ENCODE measurements at places on chromosomes 2 and 18.

DNA sequence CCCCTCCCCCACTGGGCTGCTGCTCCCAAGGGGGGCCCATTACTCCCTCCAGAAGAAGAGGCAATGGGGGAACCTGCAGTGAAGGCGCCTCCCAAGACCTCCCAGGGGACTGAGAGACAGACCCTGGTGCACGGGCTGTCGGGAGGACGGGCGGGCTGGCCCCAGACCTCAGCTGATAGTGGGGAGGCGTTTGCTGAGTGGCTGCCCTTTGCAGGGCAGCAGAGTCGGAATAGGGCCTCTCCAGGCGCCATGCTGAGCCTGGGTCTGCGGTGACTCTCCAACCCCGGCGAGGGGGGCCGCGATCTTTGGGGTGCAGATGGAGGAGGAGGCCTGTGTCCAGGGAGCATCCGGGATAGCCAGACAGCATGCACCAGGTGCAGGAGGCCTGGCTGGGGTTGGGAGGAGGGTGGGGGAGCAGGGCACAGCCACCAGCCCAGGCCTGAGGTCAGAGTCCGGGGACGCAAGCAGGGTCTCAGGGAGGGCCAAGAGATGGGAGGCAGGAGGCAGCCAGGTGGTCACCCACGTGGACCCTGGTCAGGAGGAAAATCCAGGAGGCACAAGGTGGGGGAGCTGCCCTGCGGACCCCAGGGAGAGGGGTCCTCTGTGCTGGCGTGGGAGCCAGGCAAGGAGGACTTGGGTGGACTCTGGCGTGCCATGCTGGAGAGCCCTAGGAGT lies 11.0 kb downstream of the CROCC2 start:
- peak; percentile 78 for DNase-seq

DNA sequence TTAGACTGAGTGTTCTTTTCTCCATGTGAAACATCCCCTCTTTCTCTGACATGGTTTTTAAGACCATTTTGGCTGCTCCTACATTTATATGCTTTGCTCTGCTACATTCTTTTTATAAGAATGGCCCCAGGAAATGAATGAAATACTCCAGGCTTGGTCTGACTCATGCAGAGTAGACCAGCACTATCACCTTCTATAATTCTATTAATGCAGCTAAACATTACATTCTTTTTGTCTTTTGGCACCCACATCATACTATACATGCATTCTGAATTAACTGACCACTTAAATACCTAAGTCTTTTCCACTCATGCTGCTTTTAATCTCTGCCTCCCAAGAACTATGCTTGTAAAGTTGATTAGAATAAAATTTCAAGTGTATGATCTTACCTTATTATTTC lies 94.1 kb downstream of the AAK1 start:
- no peak for DNase-seq

DNA sequence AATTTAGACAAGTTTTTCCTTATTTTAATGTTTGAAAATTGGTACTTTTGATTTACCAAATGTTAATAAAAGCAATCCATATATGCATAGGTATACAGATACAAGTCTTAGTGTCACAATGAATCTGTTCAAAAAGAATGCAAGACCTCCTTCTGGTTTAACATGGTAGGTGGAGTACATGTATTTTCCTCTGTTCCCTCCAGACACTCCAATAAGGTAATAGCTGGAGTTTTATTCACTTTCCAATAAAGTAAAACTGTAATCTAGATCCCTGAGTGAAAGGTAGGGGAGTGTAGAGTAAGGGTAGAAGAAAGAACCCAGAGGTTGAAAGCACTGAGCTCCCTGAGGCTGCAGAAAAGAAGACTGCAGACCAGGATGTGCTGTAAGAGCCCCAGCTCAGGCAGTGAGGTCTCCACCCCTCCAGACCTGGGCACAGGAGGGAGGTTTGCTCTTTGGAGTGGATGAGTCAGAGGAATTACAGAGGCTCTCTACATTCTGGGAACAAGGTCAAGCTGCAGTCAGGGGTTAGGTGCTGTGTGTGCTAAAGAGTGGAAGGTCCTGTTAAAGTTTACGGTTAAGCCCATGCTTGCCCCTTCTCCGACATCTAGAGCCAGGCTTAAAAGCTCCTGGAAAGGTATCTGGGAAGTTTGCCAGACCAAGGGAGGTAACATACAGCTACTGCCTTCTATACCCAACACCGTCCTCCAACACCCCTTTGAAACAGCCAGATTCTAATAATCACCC lies 27.6 kb upstream of the STAT1 start:
- DNase-seq: no peak

DNA sequence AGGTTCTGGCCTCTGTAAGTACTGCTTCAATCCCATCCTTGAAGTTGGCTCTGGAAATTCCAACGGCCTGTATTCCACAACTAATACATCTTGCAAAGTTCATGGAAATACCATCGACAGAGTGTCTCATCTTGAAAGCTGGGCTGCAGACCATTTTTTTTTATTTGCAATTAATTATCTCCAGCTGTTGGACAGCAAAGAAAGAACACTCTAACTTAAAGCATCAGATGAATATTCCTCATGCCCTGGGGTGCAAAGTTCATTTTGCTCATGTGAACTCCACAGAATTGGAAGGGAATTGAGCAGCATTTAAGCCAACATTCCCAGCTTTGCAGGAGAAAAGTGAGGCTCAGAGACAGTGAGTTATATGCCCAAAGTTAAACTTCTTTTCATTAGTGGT lies 96.5 kb upstream of the PIEZO2 start:
- no peak for DNase-seq

DNA sequence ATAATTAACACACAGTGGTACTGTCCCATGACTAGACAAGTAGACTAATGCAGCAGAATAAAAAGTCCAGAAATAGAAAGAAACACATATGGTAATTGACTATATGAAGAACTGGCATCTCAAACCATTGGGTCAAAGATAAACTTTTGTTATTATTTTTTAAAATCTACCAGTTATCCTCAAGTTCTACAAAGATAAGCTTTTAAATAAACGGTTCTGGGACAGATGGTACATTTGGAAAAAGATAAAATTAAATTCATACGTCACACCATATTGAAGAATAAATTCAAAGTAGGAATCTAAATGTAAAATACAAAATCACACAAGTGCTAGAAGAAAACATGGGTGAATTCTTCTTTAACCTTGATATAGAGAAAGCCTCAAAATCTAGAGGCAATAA lies 37.6 kb upstream of the PLEKHM3 start:
- DNase-seq: no peak

DNA sequence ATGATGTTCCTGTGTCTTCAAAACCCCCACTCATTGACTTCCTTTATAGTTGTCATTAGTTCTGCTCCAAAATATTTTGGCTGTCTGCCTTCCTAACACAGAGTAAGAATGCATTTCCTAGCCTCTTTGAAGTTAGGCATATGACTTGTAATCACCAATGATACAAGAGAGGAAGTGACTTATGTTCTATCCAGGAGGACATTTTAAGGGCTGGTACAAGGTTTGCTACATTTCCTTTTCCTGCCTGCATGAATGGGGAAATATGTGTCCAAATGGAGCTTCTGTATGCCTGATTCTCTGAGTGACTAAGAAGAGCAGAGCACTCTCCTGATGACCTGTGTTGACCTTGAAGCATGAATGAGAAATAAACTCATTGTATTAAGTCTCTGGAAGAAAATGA lies 115.1 kb downstream of the PLCL1 start:
- DNase-seq: no peak

DNA sequence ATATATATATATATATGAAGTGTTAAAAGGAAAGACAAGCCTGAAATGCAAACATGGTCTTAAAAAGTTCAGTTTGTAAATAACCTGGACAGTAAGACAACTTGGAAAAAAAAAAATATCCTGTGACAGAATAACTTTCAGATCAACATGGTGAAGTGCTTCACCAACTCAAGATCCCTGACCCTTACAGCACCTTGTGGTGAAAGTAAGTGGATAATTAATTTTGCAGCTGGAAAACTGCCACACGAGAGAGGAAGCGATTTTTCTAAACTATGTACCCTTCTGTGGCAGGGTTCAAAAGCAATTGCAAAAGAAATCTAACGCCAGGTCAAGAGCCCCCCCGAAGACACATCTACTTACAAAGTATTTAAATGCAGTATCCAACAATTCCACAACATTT lies 95.8 kb downstream of the PAX3 start:
- DNase-seq: no peak

DNA sequence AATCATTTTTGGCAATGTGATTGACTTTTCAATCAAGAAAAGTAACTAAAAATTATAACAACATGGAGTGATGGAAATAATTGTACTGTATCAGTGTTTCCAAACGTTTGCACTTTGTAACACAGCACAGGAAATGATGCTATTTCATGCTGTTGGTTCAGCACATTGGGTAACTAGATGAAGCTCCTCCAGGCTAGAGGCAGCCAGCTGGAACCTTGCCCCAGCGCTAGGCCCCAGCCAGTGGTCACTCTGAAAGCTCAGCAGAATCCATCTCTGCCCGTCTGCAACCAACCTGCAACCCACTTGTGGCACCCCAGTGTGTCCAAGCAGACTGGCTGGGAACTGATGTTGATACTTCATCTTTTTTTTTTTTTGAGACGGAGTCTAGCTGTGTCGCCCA lies 15.3 kb downstream of the UNC50 start:
- peak; percentile 92 for DNase-seq

DNA sequence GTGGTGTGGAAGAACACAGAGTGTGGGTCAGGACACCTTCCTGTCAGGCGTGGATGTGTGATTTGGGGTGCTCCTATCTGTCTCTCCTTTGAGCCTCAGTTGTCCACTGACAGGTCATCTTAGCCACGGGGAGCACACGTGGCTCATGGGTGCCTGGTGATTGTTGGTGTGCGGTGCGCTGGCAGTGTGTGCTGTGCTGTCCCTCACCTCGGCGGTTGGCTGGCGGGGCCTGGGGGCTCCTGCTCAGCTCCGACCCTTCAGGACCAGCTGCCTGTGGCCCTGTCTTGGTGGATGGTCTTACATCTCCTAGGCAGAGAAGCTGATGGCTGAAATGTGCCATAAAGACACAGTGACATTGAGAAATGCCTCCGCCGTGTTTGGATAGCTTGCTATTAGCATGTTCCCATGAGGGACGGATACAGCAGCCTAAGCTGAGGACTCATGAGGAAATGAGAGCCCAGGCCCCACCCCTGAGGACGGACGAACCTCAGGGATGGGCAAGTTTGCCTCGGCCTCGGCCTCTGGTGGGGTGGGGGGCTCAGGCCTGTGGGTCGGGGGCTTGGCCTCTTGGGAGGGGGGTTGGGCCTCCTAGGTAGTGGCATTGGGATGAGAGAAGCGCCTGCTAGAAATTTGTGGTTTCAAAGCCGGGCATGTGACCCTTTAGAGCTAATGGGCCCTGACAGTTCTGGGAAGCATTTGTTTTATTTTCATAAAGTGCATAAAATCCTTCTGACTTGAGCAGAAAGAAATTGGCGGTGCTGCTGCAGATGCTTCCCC lies 20.3 kb upstream of the ASB1 start:
- DNase-seq: no peak

DNA sequence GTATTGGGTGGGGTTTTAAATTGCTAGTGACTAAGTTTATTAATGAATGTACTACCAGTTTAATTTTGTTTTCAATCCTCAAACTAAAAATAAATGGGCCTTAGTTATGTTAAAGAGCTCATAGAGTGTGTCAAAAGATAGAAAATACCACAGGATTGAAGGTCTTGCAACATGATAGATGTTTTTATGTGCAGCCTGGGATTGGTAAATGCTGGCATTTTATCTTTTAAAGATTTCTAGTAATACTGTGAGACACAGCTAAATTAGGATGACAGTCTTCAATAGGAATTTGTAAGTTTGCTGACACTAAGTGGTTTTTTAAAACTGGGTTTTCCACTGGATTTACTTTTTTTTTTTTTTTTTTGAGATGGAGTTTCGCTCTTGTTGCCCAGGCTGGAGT lies 122.3 kb downstream of the HAUS1 start:
- no peak for DNase-seq

DNA sequence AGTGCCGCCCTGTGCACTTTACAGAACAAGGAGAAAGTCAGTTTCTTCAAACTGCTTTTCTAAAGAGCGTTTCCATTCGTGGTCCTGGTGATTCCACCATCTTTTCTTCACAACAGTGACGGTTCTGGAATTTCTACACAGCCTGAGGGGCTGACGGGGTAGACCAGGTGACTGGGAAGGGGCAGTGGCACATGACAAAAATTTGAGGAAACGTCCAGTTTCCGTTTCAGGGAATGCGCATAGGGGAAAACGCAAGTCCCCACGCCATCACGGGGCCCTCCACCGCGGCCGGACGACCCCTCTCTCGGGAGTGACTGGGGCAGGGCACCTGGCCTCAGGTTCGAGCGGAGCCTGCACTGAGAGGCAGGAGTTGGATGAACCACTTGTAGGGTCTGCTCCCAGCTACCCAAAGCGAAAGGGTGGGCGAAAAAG lies 980 bp upstream of the SPTBN1 start:
- no peak for DNase-seq

DNA sequence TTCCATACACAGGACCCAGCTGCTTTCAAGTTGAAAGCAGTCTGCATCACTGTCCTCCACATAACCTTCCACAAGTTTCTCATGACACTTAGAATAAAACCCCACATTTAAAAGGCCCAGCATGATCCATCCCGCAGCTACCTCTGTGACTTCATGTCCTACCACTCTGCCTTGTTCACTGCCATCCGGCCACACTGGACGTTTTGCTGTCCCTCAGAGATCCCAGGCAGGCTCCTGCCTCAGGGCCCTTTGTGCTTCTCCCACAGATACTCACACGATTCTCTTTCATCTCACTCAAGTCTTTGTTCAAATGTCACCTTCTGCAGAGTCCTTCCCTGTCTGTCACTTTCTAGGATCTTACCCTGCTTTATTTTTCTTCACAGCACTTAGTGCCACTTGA lies 232.9 kb upstream of the BOD1L2 start:
- DNase-seq: no peak

- DNase-seq: no peak
These were observed 57.6 kb upstream of the CABLES1 start for GRCh38 chr18:23077493-23078256.

DNA sequence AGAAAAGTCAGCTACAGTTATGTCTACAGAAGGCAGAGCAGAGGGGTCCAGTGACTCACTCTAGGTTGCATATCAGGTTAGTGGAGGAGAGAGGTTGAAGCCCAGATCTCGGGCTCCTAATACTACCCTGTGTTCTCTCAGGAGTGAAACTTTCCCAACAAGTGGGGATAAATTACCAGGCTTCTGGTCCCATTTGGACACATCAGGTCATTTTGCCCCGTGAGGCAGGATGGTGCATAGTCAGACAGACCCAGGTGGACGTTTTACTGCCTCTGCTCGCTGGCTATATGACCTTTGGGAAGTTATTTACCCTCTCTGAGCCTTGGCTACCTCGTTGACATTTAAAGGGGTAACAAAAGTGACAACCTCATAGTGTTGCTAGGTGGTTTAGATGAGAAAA lies 128.0 kb upstream of the REV1 start:
- DNase-seq: no peak

DNA sequence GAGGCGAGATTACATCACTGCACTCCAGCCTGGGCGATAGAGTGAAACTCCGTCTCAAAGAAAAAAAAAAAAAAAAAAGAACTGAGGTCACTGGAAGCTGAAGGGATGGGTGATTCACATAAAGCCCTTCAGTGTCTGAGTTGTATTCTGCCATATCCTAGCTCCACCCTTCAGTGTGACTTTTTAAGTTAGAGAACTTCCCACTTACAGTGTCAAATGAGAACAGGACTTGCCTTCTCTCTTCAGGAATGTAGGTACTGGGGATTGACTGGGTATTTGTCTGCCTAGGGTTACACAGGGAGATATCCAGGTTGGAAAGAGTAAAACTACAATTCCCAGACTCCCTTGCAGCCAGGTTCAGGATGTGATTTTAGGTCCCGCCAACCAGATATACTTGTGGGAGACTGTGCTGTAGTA lies 37.9 kb downstream of the EHD3 start:
- DNase-seq: no peak

GRCh38 chr2:12705230-12705629 lies 11.5 kb upstream of the TRIB2 start:
- no peak for DNase-seq

GRCh38 chr2:51350100-51350499 lies 318.2 kb upstream of the NRXN1 start:
- no peak for DNase-seq
